ENCODE measurements at places on chromosomes 12 and 14.

- no peak for DNase-seq
These were observed 84.0 kb downstream of the RNF34 start for GRCh38 chr12:121483949-121484348.

DNA sequence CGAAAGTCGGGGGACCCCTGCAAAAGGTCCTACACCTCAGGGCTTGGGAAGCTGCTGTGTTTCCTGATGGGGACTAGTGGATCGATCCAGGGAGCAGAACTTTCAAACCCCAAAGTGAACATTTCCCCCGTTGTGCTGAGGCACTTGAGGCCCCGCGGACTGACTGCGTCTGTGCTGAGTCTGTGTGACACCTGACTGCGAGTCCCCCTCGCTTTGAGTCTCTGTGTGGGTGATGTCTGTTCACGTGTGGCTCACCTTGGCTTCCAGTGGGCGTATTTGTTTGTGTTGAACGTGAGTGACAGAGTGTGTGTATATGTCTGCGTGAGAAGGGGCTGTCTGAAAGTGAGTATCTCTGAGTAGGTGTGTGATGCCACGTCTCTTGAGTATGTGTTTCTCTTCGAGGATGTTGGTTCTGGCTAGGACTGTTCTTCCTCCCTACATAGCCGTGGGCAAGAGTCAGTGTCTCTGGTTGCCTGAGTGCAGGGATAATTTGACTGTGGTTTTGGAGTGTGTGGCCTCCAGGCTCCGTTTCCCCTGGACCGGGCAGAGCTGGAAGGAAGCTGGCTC, 1.3 kb downstream of the TEAD4 start:
- DNase-seq, result no peak

DNA sequence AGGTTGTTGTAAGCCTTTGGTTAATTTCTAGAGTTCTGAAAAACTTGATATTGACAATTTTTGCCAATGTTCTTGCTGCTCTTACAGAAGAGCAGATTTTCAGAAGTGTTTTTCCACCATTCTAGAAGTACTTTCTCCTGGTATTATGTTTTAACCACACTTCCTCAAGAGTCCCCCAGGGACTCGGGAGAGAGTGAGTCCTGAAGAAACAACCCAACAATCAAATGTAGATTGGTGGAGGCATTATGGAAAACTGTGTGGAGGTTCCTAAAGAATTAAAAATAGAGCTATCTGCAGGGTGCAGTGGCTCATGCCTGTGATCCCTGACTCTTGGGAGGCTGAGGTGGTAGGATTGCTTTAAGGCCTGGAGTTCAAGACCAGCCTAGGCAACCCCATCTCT, 26.7 kb downstream of the OR10P1 start:
- no peak for DNase-seq

DNA sequence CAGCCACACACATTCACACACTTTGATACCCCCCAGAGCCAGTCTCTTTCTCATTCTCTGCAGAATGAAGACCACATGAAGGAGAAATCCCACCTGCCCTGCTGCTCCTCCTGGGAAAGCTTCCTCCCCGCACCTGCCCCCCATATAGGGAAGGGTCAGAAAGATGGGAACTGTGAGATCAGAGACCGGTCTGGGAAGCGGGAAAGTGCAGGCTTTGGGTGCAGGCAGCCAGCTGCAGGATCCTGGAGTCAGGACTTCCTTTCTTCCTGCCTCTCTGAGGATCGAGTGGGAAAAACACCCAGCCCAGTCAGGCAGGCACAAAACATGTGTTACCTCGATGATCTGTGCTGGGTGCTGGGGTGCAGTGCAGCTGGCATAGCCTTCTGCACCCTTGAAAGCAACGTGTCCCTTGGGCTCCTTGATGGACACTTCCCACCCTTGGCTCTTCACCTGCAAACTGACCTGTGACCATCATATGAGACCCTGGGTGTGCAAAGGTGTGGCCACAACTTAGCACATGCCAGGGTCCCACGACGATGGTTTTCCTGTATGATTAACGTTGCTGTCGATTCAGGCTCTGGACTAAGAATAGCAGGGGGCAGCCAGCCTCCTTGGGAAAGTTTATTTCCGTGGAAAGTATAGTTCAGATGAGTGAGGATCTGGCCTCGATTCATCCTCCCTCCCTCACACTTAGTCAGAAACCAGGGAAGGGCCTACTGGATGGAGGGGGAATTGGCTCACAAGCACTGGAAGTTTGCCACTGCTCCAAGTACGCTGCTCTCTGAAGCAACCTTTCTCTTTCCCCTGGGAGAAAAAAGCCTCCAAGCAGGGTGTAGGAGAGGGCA, 105.4 kb upstream of the MED13L start:
- DNase-seq, result no peak

DNA sequence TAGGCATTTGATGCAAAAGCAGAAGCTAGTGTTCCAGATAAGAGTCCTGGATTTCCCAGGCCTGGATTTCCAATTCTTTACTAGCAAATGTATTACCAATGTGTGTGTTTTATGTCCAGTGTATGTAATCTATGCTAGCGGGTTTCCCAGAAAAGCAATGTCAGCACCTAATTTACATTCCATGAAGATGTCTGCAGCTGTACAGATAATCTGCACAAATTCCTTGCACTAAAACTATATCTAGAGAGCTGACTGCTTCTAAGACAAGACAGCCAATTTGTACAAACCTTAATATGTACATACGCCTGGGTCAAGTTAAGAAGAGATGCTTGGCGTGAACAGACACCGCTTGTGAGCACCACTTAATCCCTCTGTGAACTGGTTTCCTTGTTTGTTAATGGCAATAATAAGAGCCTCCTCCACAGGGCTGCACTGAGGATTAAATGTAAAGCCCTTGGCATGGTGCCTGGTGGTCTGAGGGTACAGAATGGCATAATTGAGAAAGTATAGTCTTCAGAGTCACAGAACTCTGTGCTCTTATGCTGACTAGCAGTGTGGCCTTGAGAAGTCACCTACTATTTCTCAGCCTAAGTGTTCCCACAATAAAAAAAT, 185.6 kb downstream of the EPS8 start:
- DNase-seq, result peak; percentile 45

DNA sequence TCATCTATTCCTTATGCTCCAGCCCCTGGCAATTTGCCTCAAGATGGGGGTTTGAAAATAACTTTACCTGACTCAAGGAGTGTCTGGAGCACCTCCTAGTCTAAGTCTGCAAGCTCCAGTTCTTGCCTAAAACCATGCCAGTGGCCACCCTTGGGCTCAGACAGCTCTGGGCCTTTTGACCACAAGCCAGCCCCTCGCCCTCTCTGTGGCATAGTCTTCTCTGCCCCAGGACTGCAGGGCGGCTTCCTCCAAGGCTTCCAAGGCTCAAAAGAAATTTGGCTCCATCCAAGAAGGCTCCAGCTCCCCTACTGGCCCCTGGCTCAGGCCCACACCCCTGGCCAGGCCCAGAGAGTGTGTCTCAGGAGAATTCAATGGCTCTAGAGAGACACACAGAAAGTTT, 14.8 kb downstream of the ACVRL1 start:
- DNase-seq, result no peak

- no peak for DNase-seq
These were observed at the start of gene IL26 for GRCh38 chr12:68225576-68226476. IL26 (minus strand) TSS chr12:68225810; CDS start chr12:68225756, 54 bp downstream.

DNA sequence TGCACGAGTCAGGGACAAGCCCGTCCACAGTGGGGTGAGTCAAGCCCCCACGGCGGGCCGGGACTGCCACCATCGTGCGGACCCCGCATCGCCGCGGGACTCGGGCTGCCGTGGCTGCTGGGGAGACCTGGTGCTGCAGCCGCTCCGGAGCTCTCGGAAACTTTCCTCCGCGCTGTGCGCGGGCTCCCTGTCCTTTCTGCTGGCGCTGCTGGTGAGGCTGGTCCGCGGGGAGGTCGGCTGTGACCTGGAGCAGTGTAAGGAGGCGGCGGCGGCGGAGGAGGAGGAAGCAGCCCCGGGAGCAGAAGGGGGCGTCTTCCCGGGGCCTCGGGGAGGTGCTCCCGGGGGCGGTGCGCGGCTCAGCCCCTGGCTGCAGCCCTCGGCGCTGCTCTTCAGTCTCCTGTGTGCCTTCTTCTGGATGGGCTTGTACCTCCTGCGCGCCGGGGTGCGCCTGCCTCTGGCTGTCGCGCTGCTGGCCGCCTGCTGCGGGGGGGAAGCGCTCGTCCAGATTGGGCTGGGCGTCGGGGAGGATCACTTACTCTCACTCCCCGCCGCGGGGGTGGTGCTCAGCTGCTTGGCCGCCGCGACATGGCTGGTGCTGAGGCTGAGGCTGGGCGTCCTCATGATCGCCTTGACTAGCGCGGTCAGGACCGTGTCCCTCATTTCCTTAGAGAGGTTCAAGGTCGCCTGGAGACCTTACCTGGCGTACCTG, 1.1 kb downstream of the PDE3A start:
- no peak for DNase-seq

- DNase-seq, result no peak
These were observed 49.8 kb downstream of the B4GALNT3 start for GRCh38 chr12:509500-509899.

- DNase-seq, result no peak
These were observed 148.1 kb upstream of the LRIG3 start for GRCh38 chr12:59068436-59068835.
